ENCODE measurements at places on chromosomes 2 and 18.

DNA sequence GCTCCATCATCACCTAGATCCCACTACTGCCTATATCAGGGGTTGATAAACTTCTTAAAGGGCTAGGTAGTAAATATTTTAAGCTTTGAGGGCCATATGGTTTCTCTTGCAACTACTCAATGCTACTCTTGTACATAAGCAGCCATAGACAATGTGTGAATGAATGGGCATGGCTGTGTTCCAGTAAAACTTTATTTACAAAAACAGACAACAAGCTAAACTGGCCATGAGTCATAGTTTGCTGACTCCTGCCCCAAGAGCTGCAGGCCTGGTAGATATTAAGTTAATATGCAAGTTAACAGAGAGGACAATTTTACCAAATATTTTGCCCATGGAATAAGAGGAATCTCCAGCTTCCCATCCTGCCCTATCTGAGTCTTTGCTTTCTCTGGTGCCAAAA, 29.8 kb upstream of the MYO3B start:
- DNase-seq: no peak

DNA sequence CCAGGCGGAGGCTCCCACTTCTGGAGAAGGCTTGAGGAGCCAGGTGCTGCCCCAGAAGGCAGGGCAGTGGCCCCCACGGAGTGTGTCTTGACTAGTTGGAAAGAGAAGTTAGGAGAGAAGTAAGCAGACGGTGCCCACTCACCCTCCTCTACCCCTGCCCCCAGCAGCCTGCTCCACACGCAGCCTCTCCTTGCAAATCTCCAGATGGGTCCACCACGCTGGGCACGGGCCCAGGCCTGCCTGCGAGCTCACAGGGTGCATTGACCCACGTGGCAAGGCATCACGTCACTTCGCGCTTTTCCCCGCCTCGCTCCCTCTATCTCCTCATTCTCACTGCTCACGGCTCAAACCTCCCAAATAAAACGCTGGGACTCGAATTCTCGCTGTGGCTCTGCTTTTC, 71.8 kb upstream of the RAB12 start:
- no peak for DNase-seq

DNA sequence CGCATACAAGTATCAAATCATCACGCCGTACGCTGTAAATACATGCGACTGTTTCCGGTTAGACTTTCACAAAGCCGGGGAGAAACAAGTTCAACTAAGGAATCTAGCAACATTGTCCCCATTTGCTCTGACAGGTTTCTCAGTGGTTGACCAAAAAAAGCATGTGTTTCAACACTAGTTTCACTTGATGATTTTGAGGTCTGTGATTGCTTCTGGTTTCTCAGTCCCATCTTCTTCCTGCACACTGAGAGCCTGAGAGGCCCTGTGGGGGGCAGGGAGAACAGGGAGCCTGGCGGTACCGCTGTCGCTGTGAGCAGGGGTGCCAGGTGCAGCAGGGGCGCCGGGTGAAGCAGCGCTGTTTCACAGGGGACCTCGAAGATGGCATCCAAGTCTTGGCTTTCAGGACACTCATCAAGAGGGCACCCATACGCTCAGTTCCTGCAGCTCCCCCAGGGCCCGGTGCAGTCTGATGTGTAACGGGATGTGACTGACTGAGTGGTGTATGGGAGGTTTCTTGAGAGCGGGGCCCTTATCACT, 270.9 kb downstream of the TWIST2 start:
- no peak for DNase-seq

DNA sequence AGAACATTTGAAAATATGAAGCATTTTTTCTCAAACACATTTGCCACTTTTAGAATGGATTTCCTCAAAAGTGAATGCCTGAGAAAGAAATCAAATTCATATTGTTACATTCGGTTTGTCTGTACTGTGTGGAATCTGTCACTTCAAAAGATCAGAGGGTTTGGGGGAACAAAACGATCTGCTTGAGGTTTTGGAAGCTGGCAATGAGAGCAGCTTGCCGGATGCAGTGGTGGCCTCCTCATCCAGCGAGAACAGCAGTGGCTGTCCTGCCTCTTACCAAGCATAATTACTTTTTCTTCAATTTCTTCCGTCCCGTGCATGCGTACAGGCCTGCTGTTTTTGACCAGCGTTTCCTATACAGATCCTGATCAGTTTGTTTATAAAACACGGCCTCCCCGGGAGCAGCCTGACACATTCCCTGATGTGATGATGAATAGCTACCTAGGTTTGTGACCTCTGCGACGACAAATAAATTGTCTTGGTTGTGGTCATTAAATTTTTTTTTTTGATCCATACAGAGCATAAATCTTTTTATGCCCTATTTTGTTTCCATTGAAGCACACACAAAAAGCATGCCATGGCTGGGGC, 45.2 kb downstream of the ITGA6 start:
- no peak for DNase-seq

DNA sequence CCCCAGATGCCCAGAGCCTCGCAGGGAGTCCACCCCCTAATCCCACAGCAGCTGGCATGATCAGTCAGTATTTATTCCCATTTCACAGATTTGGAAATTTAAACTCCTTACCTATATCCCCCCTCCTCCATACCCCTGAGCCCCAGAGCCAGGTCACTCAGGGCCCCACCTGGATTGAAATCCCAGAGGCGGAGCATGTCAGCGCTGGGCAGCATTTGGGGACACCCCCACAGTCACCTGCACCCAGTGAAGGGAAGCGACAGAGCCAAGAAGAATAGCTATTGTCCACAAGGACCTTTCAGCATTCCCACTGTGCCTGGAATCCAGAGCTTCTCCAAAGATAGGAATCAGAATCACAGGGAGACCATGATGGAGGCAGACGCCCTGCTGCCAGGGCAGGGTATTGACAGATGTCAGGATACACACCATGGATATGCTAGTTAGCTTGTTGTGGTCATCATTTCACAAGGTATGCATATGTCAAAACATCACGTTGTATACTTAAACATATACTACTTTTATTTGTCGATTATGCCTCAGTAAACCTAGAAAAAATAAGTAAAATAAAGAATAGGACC, 968 bp upstream of the ASTL start:
- DNase-seq: no peak

- peak; percentile 73 for DNase-seq
These were observed 39.1 kb downstream of the MRPL35 start for GRCh38 chr2:86238354-86238753.

- DNase-seq: no peak
These were observed 58.4 kb downstream of the CTDP1 start for GRCh38 chr18:79738041-79738461.

Measured in CD4-positive, alpha-beta T cell treated with Interleukin-1 beta for 1 hour (primary cell).